Astrocyte of the spinal cord (primary cell): ENCODE measurements at places on chromosomes 11 and 22.

GRCh38 chr11:3613998-3614741 lies 27.6 kb downstream of the ART5 start:
- DNase-seq: no peak

- DNase-seq: no peak
Measured at GRCh38 chr22:46758121-46758520, 4.3 kb upstream of the TBC1D22A start.

DNA sequence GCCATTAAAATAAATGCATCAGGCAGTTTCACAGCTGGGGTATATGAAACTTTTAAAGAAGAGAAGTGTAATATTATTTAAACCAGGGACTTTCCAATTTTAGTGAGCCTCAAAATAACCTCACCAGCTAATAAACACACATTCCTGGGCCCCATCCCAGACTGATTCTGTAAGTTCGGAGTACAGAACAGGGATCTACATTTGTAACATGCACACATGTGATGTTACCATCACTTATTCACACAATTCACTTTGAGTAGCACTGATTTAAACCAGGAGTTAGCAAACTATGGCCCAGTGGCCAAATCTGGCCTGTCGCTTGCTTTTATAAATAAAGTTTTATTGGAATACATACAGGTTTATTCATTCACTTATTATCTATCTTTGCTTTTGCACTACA lies 62.0 kb downstream of the STK33 start:
- no peak for DNase-seq

DNA sequence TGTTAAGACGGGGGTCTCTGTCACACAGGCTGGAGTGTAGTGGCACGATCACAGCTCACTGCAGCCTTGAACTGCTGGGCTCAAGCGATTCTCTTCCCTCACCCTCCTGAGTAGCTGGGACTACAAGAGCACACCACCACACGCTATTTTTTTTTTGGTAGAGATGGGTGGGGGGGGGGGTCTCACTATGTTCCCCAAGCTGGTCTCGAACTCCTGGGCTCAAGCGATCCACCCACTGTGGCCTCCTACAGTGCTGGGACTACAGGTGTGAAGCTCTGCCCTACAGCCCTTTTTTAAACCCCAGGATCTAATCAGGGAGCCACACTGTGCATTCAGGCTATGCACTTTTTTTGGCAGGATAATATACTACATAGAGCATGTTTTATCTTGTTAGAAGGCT lies 1.4 kb upstream of the DHCR7 start:
- DNase-seq: no peak

DNA sequence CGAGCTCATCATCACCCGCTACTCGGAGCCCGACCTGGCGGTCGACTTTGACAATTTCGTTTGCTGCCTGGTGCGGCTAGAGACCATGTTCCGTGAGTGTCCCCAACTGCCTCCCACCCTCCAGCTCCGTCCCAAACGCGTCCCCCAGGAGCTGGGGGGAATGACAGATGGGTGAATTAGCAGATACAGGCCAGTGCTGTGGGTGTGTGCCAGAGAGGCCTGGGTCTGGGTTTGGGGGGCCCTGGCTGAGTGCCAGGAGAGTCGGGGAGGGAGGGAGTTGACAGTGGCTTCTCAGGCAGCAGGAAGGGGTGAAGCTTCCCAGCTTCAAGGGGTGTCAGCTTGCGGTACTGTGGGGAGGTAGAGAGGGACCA lies 28.6 kb downstream of the CAPN1 start:
- no peak for DNase-seq

DNA sequence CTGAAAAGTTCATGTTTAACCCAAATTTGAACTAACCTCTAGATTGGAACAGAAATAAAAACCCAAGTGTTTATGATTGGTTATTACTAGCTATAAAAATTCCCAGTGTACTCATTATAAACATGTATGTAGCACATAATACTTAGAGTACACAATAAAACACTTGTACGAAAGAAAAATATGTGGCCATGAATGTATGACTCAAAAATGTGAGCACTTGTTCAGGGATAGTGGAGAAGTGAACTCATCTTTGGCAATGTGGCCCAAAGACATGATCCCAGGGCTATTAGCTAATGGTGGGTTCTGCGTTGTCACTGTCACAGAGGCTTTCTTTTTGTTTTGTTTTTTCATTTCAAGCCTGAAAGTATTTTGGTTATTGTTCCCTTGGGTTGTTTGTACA lies 72.0 kb downstream of the PPFIBP2 start:
- no peak for DNase-seq

- peak; percentile 39 for DNase-seq
Measured at GRCh38 chr11:45097721-45098493, 48.5 kb upstream of the PRDM11 start.

- DNase-seq: no peak
Measured at GRCh38 chr22:31106001-31106571, 1.3 kb downstream of the SELENOM start.

GRCh38 chr11:111236383-111236782 lies 9.1 kb upstream of the POU2AF2 start:
- DNase-seq: no peak

GRCh38 chr11:121417055-121417551 lies 35.0 kb upstream of the SORL1 start:
- peak; percentile 97 for DNase-seq

DNA sequence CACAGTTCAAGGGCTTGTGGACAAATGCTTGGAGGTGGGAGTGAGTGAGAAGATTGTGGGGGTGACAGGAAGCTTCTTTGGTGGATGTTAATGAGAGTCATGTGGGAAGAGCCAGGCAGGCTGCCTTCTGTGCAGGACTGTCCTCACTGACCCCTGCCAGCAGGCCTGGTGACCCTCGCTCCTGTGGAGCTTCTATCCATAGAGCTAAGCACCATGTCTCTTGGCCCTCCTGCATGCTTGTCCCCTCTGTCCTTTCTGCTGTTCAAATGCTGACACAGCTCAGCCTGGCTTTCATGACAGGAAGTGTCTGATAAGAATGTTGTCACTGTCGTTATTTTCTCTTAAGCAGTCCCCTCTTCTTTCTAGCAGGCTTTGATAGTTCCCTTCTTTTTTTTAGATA lies 37.6 kb downstream of the NAT10 start:
- DNase-seq: no peak

GRCh38 chr22:38353142-38353629 lies 36.0 kb upstream of the CSNK1E start:
- DNase-seq: peak; percentile 47

- no peak for DNase-seq
Measured at GRCh38 chr11:1518301-1518700, 31.7 kb upstream of the MOB2 start.

DNA sequence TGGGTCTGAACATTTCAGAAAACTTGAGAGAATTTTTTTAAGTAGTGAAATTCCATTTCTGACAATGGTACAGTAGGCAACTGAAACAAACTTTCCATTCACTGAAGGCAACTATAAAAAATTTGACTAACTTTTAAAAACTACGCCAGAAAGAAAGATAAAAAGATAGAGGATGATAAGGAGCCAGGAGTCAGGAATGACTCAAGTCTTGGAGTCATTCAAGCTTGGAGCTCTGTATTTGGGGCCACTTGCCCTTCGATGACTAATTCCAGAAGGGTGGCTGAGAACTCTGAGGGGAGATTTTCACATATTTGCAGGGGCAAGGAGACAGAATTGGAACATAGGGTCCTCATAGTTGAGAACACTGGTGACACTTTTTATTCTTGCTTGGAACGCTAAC lies 1083.2 kb upstream of the CNTN5 start:
- peak; percentile 12 for DNase-seq

GRCh38 chr22:43570531-43571165 lies 158.8 kb downstream of the MPPED1 start:
- no peak for DNase-seq

GRCh38 chr11:31030138-31030792 lies 339.3 kb downstream of the DCDC1 start:
- no peak for DNase-seq

GRCh38 chr11:76670485-76671236 lies at the start of gene LRRC32:
Gene LRRC32, minus strand, starts transcription at chr11:76670747. Its CDS starts 4,793 bp downstream, at chr11:76665954.
- no peak for DNase-seq

GRCh38 chr22:41021613-41022454 lies 70.6 kb upstream of the EP300 start:
- peak; percentile 56 for DNase-seq

GRCh38 chr11:17850336-17850735 lies 115.8 kb downstream of the KCNC1 start:
- no peak for DNase-seq

- peak; percentile 20 for DNase-seq
Measured at GRCh38 chr11:995752-996420, 40.6 kb downstream of the MUC6 start.

DNA sequence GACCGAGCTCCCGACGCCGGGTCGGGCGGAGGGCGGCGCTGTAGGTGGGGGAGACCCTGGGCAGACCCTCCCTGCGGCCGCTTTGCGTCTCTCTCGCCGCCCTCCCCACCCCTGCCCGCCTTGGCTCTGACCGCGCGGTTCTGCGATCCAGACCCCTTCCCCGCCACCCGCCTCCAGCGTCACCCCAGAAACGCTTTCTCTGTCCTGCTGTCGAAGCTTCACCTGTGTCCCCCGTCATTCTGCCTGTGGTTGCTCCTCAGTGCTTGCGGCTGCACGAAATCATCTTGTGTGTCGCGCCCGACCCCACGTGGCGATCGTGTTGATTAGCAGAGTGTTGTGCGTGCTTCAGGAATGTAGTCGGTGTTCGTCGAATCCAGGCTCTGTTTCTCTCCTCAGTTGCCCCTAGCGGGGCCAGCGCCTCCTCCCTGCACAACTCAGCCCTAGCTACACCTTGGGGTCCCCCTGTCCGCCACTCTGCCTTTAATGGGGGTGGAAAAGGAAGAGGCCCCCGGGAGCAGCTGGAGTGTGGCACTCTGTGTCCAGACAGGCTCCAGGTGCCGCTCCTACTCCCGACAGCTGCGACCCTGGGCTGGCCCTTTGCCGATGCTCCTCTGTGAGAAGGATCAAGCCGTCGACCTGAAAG lies 851 bp downstream of the PTDSS2 start:
- peak; percentile 56 for DNase-seq

- DNase-seq: peak; percentile 30
Measured at GRCh38 chr22:44721213-44721612, 19.2 kb downstream of the PRR5 start.

GRCh38 chr22:48868554-48868953 lies 959.1 kb downstream of the BRD1 start:
- DNase-seq: no peak

DNA sequence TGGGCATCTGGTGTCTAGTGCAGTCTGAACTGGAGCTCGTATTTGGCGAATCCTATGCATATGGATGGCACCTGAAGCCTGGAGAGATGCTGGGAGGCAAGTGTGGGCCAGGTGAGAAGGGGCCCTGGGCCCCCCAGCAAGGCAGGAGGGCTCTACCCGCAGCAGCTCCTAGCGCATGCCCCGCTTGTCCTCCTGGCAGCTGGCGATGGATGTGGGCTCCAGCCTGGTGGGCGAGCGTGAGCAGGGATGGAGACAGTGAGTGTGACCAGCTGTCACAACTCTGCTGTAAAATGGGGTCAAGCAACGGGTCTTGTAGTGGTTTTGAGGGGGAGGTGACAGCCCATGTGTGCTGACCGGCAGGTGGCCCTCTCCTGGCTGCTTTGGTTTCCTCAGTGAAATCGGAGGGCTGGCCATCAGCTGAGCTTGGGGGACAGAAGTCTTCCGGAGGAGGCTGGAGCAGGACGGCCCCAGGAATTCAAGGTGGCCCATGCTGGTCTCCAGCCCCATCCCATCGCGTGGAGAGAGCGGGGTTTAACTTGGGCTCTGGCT lies 12.0 kb downstream of the FRMD8 start:
- no peak for DNase-seq

DNA sequence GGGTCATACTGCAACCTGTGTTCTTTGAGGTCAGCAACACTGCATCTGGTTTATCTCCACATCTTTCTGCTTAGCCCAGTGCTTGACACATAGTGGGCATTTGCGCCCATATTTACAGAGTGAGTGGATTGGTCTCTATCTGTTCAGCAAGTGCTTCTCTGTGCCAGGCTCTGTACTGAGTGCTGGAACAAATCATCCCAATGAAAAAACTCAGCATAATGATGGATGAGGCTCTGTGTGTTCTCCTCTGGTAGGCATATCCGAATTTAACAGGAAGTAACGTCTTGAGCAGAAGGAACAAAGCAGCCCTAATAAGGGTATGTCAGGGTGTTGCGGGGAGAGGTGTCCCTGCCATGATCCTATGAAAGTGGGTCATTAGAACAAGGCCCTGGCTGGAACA lies 46.0 kb downstream of the MCM5 start:
- DNase-seq: no peak

GRCh38 chr11:118290923-118291322 lies 13.6 kb upstream of the CD3E start:
- DNase-seq: no peak

DNA sequence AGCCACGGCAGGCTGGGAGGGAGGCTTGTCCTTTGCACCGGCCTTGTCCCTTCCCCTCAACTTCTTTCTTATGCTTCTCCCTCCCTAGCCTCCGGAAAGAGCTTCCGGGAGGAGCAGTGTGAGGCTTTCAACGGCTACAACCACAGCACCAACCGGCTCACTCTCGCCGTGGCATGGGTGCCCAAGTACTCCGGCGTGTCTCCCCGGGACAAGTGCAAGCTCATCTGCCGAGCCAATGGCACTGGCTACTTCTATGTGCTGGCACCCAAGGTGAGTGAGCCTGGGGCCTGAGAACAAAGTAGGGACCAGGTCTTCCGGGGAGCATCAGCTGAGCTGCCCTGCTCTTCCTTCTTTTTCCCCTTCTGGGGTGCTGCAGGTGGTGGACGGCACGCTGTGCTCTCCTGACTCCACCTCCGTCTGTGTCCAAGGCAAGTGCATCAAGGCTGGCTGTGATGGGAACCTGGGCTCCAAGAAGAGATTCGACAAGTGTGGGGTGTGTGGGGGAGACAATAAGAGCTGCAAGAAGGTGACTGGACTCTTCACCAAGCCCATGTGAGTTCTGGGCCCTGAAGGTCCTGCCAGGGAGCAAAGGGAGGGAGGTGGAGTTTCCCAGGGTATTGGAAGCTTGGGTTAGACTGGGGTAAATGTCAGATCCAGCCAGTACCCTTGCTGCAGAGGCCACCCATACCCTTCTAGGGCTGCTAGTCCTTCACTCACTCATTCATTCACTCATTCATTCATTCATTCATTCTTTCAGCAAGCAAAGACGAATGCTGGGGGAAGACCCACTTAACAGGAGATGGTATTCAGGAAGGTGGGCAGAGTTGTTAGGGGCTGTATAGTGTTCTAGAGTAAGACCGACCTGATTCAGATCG lies 22.6 kb downstream of the ADAMTS15 start:
- DNase-seq: no peak

DNA sequence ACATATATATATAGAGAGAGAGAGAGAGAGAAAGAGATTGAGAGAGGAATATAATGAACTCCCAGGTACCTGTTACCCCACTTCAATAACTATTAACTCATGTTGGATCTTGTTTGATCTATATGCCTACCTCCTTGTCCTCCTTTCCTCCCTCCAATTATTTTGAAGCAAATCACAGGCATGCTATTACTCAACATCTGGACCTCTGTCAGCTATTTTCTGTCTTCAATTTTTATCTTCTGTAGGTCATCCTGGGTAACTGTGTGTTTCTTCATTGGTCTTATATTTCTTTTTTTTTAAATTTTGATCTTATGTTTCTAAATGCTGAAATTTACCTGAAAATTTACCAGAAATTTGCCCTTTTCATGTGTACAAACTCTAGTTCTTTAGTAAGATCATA lies 24.8 kb downstream of the UVRAG start:
- DNase-seq: no peak

- DNase-seq: no peak
Measured at GRCh38 chr11:87491381-87491780, 453.6 kb downstream of the TMEM135 start.
